ENCODE measurements at places on chromosomes 16 and 17.

- no peak for DNase-seq
Observed at GRCh38 chr16:8621222-8621571, 301 bp upstream of the METTL22 start.

DNA sequence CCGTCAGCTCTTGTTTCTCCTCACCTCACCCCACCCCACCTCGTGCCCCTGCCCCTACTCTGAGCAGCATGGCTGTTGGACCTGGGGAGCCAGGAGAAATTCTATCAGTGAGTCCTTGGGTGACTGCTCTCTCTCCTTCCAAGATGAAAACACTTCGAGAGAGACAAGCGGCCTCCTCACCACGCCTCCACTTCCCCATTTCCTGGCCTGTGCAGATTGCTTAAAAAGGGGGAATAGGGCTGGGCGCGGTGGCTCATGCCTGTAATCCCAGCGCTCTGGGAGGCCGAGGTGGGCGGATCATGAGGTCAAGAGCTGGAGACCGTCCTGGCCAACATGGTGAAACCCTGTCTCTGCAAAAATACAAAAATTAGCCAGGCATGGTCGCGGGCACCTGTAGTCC, 9.5 kb downstream of the DLX4 start:
- no peak for DNase-seq

DNA sequence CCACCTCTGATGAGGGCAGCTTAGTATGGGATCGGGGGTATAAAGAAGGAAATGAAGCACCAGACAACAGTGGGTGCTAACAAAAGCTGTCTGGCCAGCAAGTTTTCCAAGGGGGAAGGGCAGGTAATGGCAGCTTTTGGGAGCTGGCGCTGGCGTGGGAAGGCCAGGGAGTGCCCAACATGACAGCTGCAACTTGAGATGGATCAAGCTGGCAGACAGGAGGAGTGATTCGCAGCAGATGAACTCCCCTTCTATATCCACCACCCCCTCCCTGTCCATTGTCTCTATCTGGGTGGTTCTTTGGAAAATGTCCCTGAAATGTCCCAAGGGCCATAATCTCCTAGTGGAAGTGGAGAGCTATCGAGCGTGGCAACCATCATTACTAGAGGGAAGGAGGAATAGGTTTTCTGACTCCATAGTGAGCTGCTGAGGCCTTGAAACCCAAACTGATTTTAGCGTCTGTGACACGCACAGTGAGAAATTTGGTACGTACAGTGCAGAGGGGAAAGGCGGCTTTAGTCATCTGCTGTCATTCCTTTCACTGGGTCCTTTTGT, 4.8 kb upstream of the INPP5K start:
- no peak for DNase-seq

DNA sequence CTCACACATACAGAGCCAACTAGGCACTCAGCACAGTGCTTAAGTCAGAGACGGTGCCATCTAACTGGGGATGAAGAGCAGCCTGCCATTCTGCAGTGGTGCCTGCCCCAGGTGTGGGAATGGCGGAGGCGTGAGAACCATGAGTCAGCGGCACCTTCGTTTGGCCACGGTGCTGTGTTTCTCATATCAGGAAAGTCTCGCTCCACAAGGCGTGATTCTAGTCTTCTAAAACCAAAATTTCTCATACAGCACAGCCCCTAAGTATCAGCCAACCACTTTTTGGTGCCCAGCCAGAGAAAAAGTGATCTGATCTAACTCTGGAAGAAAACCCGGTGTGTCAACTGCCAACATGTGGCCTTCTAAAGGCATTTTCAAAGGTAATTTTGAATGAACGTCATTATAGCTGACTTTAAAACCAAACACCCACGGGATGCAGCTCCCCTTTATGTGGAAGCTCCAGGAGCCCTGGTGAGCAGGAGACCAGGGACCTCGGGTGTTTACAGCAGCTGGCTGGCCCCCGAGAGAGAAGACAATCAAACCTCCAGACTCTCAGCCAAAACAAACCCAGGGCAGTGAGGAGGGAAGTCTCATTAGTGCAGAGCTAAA, 54.6 kb downstream of the ABCC12 start:
- no peak for DNase-seq

DNA sequence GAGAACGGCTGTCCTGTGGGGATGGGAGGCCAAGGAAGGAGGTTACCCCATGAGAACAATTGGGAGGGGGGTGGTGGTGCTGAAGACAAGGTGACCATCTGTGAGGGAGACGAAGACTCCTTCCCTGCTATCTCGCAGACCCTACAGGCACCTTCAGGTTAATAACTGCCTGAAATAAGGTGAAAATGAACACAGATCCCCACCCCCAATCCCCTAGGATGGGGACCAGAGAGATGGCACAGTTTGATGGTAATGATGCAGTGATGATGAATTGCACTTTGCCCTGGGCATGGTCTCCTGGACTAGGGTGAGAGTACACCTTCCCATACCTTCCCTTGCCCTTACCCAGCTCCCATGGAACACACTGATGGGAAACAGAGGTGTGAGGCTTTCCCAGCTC, 1.4 kb upstream of the NAE1 start:
- no peak for DNase-seq

GRCh38 chr16:84700446-84701300, 873 bp downstream of the USP10 start:
- no peak for DNase-seq

- no peak for DNase-seq
Observed at GRCh38 chr17:58081646-58082340, 1.4 kb upstream of the DYNLL2 start.

GRCh38 chr16:15533386-15533785, 99.0 kb downstream of the BMERB1 start:
- DNase-seq = no peak

DNA sequence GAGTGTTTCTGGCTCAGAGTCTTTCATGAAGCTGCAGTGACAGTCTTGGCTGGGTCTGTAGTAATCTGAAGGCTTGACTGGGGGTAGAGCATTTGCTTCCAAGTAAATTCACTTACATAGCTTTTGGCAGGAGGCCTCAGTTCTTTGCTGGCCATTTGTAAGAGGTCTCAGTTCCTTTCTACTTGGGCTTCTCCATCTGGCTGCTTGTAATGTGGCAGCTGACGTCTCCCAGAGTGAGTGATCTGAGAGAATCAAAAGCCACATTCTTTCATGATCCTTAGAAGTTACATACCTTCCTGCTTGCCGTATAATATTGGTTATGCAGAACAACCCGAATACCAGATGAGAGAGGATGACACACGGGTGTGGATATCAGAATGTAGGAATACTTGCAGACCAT, 39.8 kb downstream of the NF1 start:
- DNase-seq = no peak

All from amniotic stem cell (primary cell).